Fibroblast of lung (primary cell): ENCODE measurements at places on chromosomes 6 and 20. TPM values are rescaled to one million over a fixed set of nuclear protein-coding genes. Genes with fewer than 3 reads are reported as not detected.
A peak's percentile ranks its signal among the peaks of the same experiment; 100 is the strongest.

DNA sequence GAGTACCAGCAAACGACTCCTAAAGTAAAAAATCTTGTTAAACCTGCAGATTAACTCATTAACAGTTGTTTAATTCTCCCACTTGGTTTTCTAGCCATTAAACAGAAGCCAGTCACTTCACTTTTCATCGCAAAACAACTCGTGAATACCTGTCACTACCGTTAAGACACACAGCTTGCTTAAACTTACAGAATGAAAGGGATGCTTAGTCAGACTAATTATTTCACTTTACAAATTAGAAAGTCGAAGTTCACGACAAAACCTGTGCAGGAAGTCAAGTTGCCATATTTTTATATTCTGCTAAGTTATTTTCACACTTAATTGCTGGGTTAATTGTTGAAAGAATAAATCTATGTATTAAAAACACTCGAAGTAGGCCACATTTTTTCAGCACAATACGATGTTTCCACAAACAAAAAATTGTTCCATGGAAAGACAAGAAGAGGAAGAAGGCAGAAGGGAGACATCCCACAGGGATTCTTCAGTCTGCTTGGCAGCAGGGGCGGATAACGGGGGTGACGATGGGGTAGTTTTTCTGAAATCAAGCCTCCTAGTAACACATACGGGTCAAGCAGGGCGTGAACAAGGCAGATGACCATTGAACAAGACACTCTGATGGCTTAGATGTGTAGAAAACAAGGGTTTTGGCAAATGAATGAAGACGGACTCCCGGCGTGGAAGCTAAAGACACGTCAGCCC lies 933 bp downstream of the SSR1 start:
- peak; percentile 57 for DNase-seq

- DNase-seq, result peak; percentile 81
Observed at GRCh38 chr6:74731204-74731603, 474.6 kb downstream of the COL12A1 start.

- no peak for DNase-seq
Observed at GRCh38 chr20:46388937-46389336, 17.5 kb downstream of the ELMO2 start.

DNA sequence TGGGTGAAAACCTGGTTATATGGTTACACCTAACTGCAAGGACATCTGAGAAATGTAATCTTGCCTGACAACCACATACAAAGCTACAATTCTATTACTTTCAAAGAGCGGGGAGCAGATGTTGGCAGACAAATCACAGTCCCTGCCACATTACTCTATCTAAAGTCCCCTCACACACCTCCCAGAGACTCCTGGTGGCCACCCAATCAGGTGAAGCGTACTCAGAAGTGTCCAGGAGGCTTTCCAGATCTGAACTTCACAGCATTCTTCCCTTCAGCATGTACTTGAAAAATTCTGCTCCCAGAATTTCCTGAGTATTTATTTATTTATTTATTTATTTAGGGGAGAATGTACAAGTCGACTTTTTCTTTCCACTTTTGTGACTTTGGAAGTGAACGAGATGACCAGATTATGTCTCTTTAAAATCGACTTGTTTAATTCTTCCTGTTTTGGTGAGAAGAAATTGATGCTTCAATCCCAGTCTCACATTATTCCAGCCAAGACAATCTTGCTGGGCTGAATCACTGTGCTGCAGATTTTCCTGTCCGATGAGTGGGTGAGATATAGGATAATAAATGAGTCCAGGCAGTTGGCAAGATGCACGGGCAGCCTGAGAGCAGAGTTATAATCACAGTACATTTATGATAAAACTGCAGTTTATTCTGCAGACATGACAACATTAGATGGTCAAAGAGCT lies 46.9 kb upstream of the POPDC3 start:
- no peak for DNase-seq

DNA sequence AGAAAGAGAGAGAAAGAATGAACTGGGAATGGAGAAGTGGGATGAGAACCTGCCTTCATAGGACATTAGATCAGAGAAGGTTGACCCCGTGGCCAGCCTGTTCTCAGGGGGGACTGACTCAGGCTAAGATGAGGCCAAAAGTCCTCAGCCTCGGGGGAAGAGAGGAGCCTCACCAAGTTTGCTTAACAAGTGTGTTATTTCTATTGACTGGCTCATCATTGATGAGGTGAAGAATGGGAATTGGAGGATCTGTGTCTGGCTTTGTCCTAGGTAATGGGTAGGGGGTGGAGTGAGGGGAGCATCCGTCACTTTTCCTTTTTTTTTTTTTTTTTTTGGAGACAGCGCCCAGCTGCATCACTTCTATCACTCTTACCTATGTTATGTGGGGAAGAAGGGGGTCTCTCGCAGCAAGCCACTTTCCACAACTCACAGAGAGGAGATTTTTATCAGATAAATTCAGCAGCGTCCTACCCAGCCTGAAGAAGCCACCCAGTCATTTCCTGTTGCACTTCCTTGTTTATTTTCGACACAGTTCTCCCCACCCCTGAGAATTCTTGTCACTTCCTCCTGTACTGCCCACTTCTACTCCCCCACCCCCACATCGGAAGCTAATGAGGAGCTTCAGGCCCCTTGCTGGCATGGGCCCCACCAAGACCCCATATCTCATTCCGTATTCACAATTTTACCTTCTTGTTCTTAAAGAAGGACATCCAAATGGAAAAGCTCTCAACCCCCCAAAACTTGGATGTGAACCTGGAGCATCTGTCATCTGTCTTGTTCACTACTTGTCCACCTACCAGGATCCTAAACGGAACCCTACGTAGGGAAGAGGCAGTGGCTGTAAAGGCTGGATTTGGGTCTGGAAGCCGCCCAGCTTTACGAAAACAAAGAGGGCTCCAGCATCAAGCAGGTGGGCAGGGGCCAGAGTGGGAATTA lies 2.8 kb upstream of the RNASET2 start:
- no peak for DNase-seq

DNA sequence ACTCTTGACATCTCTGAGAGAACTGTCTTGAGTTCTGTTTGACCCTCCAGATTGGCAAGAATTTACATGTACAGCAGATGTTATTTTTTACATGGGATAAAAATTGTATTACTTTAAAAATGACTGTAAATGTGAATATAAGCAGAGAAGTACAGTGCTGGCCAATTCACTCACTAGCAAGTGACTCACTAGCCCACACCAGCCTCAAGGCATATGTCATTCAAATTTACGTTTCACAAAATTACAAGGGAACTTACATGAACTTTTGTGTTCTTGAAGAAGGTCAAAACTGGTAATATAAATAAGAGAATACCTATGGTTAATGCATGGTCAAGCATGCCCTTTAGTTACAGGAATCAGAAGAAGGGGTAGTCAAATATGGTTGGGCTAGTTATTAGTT lies 54.0 kb upstream of the HMGCLL1 start:
- DNase-seq, result peak; percentile 5

DNA sequence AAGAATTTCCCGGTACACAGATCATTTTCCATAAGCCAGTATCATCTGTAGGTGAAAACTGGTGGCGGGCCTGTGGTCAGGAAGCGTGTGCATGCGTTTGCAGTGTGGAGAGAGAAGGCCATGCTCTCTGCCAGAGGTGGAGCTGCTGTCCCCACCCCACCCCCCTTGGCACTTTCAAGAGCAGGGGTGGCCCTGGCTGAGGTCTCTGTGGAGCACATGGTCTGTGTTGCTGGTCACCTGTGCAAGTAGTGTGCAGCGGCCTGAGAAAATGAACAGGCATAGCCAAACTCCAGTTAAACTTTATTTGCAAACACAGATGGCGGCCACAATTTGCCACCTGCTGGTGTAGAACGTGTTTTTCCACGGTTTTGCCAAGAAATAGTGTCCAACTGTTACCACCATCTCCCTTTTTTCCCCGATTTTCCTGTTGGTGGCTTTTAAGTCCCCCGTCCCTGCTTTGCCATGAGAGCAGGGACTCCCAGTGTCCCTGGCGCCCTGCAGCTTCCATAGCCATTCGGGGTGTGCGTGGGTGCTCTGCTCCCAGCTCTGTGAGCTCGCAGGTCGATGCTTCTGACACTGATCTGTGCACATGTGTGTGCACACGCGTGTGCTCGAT lies 2.5 kb downstream of the ADRM1 start:
- DNase-seq, result no peak

DNA sequence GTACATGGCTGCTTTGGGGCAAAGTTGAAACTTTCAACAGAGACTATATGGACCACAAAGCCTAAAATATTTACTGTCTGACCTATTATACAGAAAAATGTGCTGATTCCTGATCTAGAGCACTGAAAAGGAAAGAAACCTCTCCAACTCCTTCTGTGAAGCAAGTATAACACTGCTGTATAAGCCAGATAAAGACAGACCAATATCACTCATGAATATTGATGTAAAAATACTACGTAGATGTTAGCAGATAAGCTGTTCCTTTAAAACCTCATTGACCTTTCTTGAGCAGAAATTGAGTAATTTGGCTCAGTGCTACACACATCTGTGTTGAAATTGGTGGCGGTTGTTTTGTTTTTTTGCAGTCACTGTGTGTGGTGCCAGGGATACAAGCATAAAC lies 69.9 kb upstream of the HDAC2 start:
- peak; percentile 58 for DNase-seq

DNA sequence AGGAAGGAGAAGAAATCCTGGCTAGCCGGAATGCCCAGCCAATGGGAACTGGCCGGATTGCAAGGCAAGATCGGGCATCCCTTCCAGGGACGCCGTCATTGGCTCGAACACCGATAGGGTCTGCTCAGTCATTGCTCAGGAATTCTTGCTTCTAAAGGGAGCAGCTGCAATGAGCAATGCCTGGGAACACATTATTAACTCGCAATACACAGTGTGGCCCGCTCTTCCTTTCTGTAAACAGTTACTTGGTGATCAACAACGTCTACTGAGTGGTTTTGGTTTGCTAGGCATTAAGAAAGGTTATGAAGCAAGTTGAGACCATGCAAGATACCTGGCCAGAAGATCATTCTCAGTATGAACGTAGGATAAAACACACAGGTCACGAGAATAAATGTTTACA lies 165.4 kb upstream of the CITED2 start:
- peak; percentile 98 for DNase-seq

DNA sequence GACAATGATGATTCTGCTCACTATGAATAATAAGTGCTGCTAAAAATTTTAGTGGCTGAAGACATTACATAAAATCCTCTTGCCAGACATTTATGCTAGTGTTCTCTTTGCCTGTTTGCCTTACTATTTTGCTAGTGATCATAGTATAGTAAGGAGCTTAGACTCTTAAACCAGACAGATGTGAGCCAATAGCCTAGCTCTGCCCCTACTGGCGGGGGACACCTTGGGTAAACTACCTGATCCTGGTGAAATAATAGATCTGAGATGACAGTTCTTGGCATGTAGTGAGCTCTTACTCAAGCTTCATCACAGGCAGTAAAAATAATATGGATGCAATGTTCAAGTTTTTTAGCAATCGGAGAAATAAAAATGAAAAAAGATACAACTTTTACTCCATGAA lies 18.8 kb downstream of the ENPP3 start:
- DNase-seq, result no peak

DNA sequence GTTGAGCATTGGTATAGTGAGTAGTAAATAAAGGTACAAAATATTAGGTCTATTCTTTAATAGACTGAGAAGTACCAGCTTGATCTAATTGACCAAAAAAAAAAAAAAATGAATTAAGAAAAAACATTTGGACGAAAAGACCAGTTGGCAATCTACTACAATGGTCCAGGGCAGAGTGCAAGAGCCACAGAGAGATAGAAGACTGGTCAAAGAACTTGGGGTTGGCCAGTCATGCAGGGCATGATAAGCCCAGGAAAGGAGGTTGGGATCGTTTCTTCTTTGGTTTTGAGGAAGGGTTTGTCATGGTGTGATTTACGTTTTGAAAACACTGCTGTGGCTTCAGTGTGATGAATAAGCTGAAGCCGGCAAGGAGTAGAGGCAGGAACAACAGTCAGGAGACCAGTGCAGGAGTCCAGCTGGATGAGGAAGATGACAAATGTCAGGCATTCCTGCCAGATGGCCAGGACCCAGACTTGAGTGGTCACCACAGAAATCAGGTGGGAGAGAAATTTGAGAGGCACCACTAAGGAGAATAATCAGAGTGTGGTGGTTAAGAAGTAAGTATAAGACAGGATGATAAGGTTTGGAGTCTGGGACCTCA lies 14.0 kb downstream of the SMLR1 start:
- DNase-seq, result no peak

DNA sequence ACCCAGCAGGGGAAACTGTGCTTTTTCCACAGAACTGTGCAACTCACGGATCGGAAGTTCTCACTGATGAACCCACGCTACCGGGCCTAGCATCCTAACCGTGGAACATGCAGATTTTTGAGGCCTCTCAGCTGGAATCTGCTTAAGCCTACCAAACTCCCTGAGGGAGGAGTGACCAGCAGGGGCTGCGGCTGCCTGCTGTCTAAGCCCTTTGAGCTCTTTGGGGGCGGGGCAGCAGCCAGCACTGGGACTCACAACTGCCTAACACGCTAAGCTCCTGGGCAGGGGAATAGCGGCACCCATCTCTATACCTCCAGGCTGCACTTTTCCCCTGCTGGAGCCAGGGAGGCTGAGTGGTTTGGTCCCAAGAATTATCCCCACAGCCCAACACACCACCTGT lies 20.4 kb upstream of the METTL24 start:
- DNase-seq, result no peak

GRCh38 chr6:158639056-158639455 lies 5.5 kb downstream of the DYNLT1 start:
- DNase-seq, result no peak

DNA sequence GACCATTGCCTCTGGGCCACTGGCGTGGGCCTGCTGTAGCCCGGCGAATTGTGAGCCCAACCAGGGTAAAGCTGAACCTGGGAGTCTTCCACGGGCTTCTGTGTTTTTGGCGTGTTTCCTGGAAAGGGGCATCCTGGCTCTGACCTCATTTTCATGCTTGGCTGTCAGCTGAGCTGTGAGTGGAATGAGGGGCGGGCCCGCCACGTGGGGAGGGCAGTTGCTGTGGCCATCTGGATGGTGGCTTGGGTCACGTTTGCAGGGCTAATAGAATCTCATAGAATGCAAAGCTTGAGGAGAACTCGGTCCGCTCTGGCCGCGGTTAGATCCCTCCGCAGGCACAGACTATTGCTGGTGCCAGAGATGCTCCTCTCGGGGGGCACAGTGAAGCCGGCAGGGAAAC lies 263.0 kb downstream of the SMOC2 start:
- DNase-seq, result no peak

- no peak for DNase-seq
Observed at GRCh38 chr6:121657972-121658371, 222.5 kb downstream of the GJA1 start.

GRCh38 chr6:70134542-70134941 lies 168.3 kb downstream of the COL9A1 start:
- no peak for DNase-seq

OPRM1 gene
- total RNA-seq, result not detected in 2 replicates
